ENCODE measurements at places on chromosomes 16 and 17. TPM values are rescaled to one million over a fixed set of nuclear protein-coding genes. Genes with fewer than 3 reads are reported as not detected.

- DNase-seq = no peak
Measured at GRCh38 chr17:55303701-55304145, 39.0 kb downstream of the HLF start.

- no peak for DNase-seq
Measured at GRCh38 chr17:49928126-49928800, 40.7 kb upstream of the DLX4 start.

DNA sequence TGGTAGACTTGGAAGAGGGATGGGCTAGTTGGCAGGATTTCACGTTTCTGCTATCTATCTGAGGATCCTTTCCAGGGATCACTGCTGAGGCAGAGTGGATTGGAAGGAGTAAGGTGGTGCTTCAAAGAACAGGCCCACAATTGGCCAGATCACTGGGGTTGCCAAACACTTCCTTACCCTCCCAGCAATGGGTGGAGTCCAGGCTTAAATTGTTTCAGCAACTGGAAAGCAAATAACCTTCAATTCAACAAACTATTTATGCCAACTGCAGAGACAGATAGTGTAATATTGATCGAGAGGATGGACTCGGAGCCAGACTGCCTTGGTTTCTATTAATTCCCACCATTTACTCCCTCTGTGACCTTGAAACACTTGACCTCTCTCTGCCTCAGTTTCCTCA is 2.1 kb downstream of the ARRB2 start:
- no peak for DNase-seq

DNA sequence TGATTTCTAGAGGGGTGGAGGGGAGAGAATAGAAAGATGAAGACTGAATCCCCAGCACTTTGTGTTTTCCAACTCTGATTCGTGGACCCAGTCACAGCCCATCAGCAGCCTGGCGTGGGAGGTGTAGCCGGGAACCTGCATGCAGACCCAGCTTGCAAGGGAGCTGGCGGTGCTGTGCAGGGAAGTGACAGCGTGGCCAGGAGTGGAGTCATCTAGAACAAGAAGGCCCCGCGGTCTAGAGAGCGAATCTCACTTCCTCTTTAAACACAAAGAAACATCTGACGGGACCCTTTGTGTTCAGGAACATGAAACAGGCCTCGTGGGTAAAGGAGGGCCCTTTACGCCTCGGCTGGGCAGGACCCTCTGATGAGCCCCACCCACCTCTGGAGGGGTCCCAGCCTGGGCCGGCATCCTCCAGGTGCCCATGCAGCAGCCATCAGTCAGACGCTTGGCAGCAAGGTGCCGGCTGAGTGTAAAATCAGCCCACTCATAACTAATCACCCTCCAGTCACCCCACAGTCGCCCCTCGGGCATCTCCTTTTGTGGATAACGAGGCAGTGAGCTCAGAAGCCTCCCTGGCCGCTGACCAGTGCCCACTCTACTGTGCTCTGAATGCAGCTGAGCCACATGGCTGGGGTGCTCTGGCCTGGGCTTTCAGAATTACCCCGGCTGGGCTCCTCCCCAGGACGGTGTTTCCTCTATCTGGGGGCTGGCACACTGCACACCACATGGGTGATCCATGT is 4.4 kb downstream of the SNAI3 start:
- no peak for DNase-seq

SF3B3 gene
- total RNA-seq = 278 TPM
